Stimulated activated CD8-positive, alpha-beta memory T cell treated with anti-CD3 and anti-CD28 coated beads, Interleukin-4, amount 100 ng/mL, for 4 hours (primary cell): ENCODE measurements at places on chromosomes 1 and 21.

- no peak for DNase-seq
Observed at GRCh38 chr1:241716915-241717656, 65.0 kb downstream of the WDR64 start.

DNA sequence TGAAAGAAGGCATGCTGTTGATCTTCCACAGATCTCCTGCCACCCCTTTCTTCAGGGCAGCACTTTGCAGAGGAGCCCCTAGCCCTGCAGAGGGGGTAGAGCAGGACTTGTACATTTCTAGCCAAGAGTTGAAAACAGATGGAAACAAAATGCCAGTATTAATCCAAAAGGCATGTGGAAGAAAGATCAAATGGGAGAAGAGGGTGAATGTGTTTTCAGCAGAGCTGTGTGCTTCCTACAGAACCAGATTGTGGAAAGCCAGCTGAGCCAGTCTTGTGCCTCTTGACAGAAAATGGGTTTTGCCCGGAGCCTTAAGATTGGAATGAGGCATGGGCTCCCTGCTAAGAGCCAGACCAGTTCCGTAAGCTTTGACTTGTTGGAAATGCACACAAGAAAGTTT is 105.2 kb upstream of the TSPAN2 start:
- no peak for DNase-seq

DNA sequence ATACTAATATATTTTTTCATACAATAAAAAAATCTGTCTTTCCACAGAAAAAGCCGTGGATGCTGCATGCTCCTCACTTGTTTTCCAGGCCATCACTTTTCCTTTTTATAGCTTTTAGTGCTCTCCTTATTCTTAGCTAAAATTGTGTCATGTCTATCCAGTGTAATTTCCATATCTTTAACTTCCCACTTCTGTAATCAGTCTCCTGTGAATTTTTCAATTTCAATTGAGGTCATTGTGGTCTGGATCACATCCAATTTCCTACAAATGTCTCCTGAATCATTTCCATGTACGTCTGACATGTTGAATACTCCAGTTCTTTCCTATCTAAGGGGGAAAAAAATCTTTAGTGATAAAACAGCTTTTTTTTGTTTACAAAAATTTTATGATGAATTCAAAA is 838.2 kb upstream of the B3GALT2 start:
- no peak for DNase-seq

GRCh38 chr1:205538235-205538840 is 33.9 kb downstream of the CDK18 start:
- DNase-seq, result no peak
